Tibial nerve (tissue), 4 donors: ENCODE measurements at places on chromosomes 11 and 22.
A peak's percentile ranks its signal among the peaks of the same experiment; 100 is the strongest.

- no peak overlapping the region for H3K27ac ChIP-seq
- no peak overlapping the region for H3K4me3 ChIP-seq
- no peaks in the 10 kb centered on the region for H3K36me3 ChIP-seq
- H3K4me1 ChIP-seq = no peaks in the 10 kb centered on the region
- no peaks in the 10 kb centered on the region for H3K27me3 ChIP-seq
- DNase-seq = no peak
These were observed 1.8 kb downstream of the BPIFC start for GRCh38 chr22:32462452-32462851.

DNA sequence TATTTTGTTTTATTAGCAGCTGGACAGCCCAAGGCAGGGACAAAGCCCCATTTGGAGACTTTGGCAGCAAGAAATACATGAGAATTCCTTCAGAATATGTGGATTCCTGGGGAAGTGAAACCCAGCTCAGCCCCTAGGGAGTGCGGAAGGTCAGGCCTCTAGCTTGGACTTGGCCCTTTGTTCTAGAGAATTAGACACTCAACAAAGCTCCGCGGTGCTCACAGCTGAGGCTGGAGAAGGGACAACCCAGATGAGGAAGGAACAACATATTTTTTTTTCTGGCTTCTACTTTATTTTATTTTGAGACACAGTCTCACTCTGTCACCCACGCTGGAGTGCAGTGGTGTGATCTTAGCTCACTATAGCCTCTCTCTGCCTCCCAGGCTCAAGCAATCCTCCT is 44.7 kb upstream of the SEPTIN5 start:
- no peak for DNase-seq
- H3K27me3 ChIP-seq = no peaks in the 10 kb centered on the region
- H3K4me3 ChIP-seq = no peak overlapping the region
- H3K36me3 ChIP-seq = no peaks in the 10 kb centered on the region
- H3K27ac ChIP-seq = no peak overlapping the region
- no peaks in the 10 kb centered on the region for H3K4me1 ChIP-seq

DNA sequence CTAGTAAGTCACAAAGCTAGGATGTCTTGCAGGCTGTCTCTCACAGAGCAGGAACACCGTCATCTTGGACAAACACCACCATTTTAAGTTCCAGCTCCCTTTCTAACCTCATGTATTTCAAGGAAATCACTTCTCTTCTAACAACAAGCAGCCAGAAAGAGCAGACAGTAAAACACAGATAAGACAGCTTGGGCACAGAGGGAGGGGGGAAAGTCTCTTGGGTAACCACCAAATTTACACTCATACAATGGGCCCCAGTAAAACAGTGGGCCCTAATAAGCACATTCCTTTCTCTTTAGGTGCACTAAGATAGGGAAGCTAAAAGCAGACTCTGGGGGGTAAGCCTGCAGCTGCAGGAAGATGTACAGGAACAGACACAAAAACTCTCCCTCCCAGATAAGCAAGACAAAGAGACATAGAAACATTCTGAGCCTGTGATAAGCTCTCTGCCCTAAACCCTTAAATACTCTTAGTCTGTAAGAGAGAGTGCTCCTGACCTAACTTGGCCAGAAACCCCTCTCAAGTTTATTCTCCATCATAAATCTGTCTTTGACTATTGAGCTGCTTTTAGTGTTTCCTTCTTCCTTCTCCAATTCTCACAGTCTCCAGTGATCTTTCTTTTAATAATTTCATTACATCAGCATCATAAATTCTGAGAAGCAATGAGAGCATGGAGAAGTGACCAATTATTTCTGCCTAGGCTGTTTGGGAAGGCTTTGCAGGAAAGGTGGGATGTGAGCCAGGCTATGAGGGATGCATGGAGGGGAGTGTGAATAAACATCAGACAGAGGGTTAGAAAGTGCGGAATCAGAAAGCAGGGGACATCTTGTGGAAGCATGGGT is 7.4 kb downstream of the OR10D3 start:
- no peak overlapping the region for H3K4me3 ChIP-seq
- no peaks in the 10 kb centered on the region for H3K36me3 ChIP-seq
- H3K4me1 ChIP-seq = no peaks in the 10 kb centered on the region
- no peak for DNase-seq
- H3K27me3 ChIP-seq = no peaks in the 10 kb centered on the region

GRCh38 chr22:24504540-24504939 is 9.4 kb downstream of the UPB1 start:
- H3K27ac ChIP-seq = no peak overlapping the region
- no peak overlapping the region for H3K4me3 ChIP-seq
- H3K27me3 ChIP-seq = no peaks in the 10 kb centered on the region

DNA sequence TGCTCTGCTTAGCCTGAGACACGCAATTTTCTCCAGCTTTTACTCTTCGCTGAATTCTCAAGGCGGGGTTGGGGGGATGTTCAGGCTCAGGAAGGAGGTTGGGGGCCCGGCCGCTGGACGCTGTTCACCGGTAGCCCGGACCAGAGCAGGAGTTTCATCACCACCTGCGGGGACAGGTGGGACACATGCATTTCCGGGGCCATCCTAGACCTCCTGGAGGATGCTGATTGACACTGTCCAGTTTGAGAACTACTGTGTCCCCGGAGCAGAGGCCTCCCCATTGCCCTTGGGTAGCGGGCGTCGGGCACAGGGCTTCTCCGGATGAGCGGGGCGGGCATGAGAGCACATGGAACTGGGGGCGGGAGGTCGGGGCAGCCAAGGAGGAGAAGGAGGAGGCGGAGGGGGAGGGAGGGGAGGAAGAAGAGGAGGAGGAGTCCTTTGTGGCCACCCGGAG is 144.0 kb upstream of the GRK3 start:
- DNase-seq = no peak
- H3K36me3 ChIP-seq = no peaks in the 10 kb centered on the region
- no peak overlapping the region for H3K4me3 ChIP-seq
- H3K27ac ChIP-seq = no peak overlapping the region
- no peaks in the 10 kb centered on the region for H3K27me3 ChIP-seq

GRCh38 chr11:62256281-62256680 is 13.7 kb upstream of the SCGB2A2 start:
- H3K27me3 ChIP-seq = no peaks in the 10 kb centered on the region
- H3K4me3 ChIP-seq = no peak overlapping the region
- no peak overlapping the region for H3K27ac ChIP-seq
- no peaks in the 10 kb centered on the region for H3K36me3 ChIP-seq
- H3K4me1 ChIP-seq = no peaks in the 10 kb centered on the region
- no peak for DNase-seq

DNA sequence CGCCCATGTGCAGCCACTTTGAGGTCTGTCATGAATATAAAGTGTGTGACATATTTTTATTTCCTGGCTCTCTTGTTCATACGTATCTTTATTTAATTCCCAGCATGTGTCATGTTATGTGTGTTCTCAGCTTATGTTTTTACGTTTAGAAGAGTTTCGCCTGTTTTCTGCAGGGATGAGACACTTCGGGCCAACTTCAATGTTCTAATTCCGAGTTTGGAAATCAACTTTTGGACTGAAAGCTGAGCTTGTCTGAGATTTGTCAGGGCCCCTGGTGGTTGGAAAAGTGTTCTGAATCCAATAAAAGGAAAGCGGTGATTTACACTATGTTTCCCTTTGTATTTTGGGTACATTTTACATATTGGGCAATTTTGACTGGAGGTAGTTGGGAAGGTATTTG is 810.7 kb downstream of the TBC1D22A start:
- H3K27me3 ChIP-seq = no peaks in the 10 kb centered on the region
- no peak for DNase-seq
- no peak overlapping the region for H3K27ac ChIP-seq
- no peaks in the 10 kb centered on the region for H3K36me3 ChIP-seq

- no peaks in the 10 kb centered on the region for H3K27me3 ChIP-seq
- no peak for DNase-seq
- no peak overlapping the region for H3K4me3 ChIP-seq
- no peak overlapping the region for H3K27ac ChIP-seq
These were observed 30.5 kb upstream of the PPP2R1B start for GRCh38 chr11:111796696-111797095.

GRCh38 chr11:1773131-1773993 is 9.6 kb upstream of the CTSD start:
- H3K27me3 ChIP-seq = no peaks in the 10 kb centered on the region
- H3K27ac ChIP-seq = no peak overlapping the region
- no peak overlapping the region for H3K4me3 ChIP-seq
- H3K4me1 ChIP-seq = peaks cover 4% of the 10 kb centered on the region
- no peaks in the 10 kb centered on the region for H3K36me3 ChIP-seq
- no peak for DNase-seq

- H3K4me3 ChIP-seq = no peak overlapping the region
- peaks cover 3% of the 10 kb centered on the region for H3K4me1 ChIP-seq
- H3K36me3 ChIP-seq = no peaks in the 10 kb centered on the region
- no peak for DNase-seq
- no peaks in the 10 kb centered on the region for H3K27me3 ChIP-seq
- H3K27ac ChIP-seq = no peak overlapping the region
These were observed 65.6 kb downstream of the THAP12 start for GRCh38 chr11:76315182-76315853.

GRCh38 chr22:39175353-39176142 is 23.1 kb upstream of the CBX7 start:
- H3K4me1 ChIP-seq = peaks cover 63% of the 10 kb centered on the region
- H3K27ac ChIP-seq = peak overlapping the region; percentile 85
- no peak overlapping the region for H3K4me3 ChIP-seq
- DNase-seq = no peak
- no peaks in the 10 kb centered on the region for H3K27me3 ChIP-seq

GRCh38 chr11:14898906-14899305 is 6.9 kb upstream of the CYP2R1 start:
- no peaks in the 10 kb centered on the region for H3K27me3 ChIP-seq
- H3K4me1 ChIP-seq = no peaks in the 10 kb centered on the region
- no peak overlapping the region for H3K27ac ChIP-seq

GRCh38 chr11:45651156-45651555 is 14.3 kb downstream of the CHST1 start:
- H3K36me3 ChIP-seq = no peaks in the 10 kb centered on the region
- no peak overlapping the region for H3K4me3 ChIP-seq
- no peak for DNase-seq

DNA sequence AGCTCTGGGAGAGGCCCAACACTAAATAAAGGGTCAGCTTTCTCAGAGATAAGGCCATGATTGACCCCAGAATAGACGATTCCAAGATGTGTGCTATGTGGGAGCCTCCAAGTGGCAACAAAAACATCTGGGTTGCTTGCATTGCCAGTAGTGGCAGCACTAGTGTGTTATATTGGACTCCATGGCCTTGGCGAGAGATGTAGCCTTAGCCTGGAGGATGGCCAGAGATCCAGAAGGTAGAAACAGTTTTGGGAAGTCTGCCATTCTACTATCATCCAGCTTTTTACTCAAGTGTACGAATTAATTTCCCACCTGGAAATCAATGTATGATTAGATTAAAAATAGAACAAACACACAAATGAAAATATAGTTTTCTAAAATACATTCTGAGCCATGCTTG is 3.0 kb downstream of the OR8D4 start:
- H3K4me3 ChIP-seq = no peak overlapping the region
- no peak overlapping the region for H3K27ac ChIP-seq

DNA sequence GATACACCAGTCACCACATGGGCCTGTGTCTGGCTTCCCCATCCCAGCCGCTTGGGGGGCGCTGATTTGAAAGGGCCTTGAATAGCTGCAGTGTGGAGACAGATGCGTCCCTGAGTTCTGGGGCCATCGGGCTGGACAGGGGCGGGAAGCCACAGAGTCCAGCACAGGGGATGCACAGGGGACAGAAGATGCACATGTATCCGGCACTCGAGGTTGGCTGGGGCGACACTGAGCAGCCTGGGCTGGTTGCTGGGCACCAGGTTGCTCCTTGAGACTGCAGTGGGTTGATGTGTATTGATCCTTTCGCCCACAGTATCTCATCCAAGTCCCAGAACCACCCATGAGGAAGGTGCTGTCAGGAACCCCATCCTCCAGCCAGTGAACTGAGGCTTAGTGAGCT is 99.3 kb upstream of the SYT13 start:
- H3K4me3 ChIP-seq = no peak overlapping the region
- peaks cover 43% of the 10 kb centered on the region for H3K27me3 ChIP-seq
- H3K27ac ChIP-seq = no peak overlapping the region
- no peak for DNase-seq
